ENCODE measurements at places on chromosomes 6 and 20. TPM values are rescaled to one million over a fixed set of nuclear protein-coding genes. Genes with fewer than 3 reads are reported as not detected.

ADGB gene
- not detected for total RNA-seq

HSPA1L gene
- total RNA-seq = 1.1 TPM

RAB44 gene
- 0.05 TPM for total RNA-seq

FAM83C gene
- total RNA-seq = not detected

RBM24 gene
- total RNA-seq = 121 TPM

ZBTB22 gene
- total RNA-seq = 14.1 TPM

CENPB gene
- total RNA-seq = 70.8 TPM

FNDC11 gene
- total RNA-seq = not detected

BNIP5 gene
- not detected for total RNA-seq

PRDM1 gene
- 2.3 TPM for total RNA-seq

TINAG gene
- total RNA-seq = 0.39 TPM

- DNase-seq = no peak
Measured at GRCh38 chr6:75830959-75831885, 82.2 kb downstream of the MYO6 start.

GRCh38 chr20:3745686-3746173 is 13.2 kb downstream of the HSPA12B start:
- peak; percentile 21 for DNase-seq

GRCh38 chr20:62060631-62061541 is 4.8 kb downstream of the TAF4 start:
- no peak for DNase-seq

DNA sequence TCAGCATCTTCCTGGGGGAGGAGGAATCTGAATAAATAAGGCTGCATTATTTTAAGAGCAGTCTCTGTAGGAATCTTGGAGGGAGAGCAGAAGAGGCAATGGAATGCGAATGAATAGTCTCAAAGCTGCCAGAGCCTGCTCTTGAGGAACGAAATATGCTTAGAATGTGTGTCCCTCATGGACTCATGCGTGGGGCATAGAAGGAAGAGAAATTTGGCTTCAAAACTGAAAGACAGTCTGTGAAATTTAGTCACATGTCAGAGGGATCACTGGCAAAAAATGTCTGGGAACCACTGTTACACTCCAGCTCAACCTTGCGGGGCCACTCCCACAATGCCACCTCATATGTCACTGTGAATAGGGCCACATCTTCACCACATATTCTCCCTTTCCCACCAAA is 95.5 kb downstream of the GJA10 start:
- DNase-seq = no peak

DNA sequence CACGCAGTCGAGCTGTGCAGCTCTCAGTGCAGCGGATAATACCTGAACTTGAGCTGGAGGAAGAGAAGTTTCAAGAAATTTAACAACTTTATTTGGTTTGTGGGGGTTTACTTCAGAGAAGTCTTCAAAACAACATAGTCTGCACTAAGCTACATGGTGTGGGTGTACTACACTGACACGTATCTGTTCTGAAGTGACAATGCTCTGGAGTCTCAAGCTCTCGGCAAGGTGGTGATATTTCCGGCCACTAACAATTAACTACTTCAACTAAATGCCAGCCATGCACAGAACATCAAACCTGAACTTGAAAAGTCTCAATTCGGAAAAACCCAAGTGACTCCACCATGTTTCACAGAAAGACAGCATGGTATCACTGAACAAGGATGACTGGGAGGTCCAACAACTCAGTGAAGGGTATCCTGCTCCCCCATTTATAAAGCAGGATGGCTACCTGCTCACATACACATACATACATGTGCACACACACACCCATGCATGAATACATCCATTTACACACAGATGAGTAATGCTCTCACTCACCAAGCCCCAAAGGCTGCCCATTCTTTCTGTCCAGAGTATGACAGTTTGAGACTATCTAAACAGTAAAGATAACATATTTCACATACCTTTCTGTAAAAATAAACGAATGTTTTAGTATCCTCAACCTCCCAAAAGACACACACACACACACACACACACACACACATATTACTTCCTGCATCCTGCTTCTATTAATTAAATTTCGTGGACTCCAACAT is 15.4 kb upstream of the ANKRD60 start:
- no peak for DNase-seq

GRCh38 chr6:121347484-121347883 is 13.2 kb upstream of the TBC1D32 start:
- no peak for DNase-seq

- no peak for DNase-seq
Measured at GRCh38 chr20:64080013-64080812, at the start of gene OPRL1. Gene OPRL1 (plus strand): TSS chr20:64080082. CDS start chr20:64092721, 12,639 bp downstream.

DNA sequence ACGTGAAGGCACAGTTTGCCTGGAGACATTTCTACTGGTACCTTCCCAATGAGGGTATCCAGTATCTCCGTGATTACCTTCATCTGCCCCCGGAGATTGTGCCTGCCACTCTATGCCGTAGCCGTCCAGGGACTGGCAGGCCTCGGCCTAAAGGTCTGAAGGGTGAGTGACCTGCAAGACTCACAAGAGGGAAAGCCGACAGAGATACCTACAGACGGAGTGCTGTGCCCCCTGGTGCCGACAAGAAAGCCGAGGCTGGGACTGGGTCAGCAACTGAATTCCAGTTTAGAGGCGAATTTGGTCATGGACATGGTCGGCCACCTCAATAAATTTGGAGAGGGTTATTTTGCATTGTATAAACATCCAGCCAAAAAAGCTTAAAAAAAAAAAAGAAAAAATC is 420.3 kb upstream of the FLRT3 start:
- no peak for DNase-seq

- DNase-seq = no peak
Measured at GRCh38 chr6:5108536-5109150, 23.5 kb downstream of the PPP1R3G start.

GRCh38 chr6:14305131-14305530 is 187.6 kb downstream of the CD83 start:
- no peak for DNase-seq

GRCh38 chr6:163883984-163884383 is 469.5 kb downstream of the QKI start:
- no peak for DNase-seq
